ENCODE measurements at places on chromosomes 7 and 10. TPM values are rescaled to one million over a fixed set of nuclear protein-coding genes. Genes with fewer than 3 reads are reported as not detected.

GRCh38 chr10:15784662-15785300 is 65.1 kb upstream of the ITGA8 start:
- no peak for DNase-seq

DNA sequence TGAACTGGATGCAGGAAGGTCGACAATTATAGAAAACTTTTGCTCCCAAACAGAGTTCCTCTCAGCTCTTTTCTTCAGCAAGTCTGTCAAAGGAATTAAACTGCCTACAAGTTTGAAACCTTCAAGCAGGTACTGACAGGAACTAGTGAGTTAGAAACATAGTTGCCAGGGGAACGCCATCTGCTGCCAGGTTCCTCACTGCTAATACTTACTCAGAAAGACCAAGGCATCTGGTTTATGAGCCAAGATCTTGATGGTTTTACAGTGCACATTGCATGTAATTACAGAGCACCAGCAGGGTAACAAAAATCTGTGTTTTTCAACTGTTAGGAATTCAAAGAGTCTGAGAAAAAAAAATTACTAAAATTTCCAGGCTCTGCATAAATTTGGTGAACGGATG is 300.0 kb upstream of the NRG3 start:
- DNase-seq, result no peak

GRCh38 chr7:108026647-108027046 is 23.7 kb upstream of the LAMB1 start:
- no peak for DNase-seq

- no peak for DNase-seq
Observed at GRCh38 chr7:1058821-1059199, 14.5 kb downstream of the GPR146 start.

DDC gene
- not detected for total RNA-seq
